NCI-H774 (cell line): ENCODE measurements at places on chromosomes 1 and 21.

DNA sequence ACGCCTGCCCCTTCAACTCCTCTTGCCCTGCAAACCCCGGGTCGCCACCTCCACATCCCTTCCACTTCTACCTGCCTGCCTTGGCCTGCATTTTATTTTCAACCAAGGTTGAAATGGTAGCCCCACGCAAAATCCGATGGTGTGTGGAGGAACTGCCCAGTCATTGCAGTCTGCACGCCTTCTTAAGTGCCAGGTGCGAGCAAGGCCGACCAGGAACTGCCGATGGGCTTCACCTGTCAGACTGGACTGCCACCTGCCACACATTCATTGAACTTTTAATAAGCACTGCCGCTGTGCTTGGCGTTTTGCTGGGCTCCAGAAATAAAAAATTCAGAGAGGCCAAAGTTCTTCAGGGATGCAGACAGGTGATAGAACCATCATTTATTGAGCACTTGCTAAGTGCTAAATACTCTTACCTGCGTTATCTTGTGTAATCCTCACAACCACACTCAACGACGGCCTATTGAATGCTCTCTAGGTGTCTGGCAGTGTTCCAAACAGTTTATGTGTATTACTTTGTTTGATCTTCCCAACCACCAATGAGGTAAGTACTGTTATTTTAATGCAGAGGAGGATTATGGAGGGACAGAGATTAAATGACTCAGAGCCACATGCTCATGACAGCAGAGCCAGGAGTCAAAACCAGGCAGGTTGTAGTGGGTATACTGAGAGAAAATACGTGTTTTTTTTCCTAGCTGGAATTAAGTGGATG lies 36.2 kb downstream of the CACHD1 start:
- peak; percentile 90 for DNase-seq

GRCh38 chr1:156858555-156858956 lies 361 bp downstream of the INSRR start:
- no peak for DNase-seq

DNA sequence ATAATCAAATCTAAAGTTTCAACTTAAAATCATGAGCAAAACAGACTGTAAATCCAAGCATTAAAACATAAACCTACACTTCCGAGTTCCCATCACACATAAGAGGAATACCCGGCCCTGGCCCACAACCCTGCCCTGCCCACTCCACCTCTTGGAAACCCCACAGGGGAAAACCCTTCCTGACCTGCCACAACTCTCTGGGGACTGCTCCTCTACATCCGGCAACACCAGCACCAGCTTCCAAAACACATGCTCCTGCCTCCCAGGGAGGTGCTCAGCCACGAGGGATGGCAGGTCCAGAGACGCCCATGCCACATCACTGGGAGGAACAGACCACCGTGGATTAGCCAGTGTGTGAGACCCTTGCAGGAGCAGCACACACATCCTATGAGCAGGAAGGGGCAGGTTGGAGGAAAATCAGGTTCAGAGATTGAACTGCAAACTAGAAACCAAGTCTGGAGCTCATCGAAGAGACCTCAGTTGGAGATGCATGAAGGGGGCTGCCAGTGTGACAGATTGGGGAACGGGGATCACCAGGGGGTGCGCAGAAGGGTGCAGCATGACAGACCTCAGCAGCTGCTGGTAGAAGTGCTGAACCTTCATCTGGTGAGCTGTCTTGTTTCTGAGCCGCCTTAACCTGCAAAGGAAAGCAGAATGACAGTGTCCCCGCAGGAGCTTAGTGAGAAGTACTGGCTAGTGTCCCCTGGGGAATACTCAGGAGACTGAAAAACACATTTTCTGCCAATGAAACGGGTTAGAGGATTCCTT lies 25.8 kb upstream of the LSS start:
- no peak for DNase-seq

DNA sequence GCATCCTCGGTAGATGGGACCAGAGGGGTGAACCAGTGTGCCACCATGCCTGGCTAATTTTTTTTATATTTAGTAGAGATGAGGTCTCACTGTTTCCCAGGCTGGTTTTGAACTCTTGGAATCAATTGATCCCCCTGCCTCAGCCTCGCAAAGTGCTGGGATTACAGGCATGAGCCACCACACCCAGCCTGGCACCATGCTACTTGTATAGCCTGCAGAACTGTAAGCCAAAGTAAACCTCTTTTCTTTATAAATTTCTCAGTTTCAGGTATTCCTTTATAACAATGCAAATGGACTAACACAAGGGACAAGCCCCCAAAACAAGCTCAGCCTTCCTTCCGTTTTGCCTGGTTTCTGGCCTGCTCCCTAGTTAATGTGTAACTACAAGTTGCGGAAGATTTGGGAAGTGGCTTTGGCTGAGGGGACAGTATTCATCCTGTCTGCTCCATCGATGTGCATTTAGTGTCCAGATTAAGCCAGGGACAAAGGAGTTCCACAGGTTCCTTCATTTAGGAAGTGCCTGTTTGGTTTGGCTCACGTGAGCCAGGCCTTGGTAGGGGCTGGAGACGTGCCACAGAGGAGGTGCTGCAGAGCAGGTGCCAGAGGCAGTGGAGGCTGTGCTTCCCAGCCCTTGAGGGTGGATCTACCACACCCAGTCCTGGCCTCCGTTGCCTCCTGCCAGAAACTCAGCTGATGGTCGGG lies 4.4 kb downstream of the AVPR1B start:
- peak; percentile 43 for DNase-seq

DNA sequence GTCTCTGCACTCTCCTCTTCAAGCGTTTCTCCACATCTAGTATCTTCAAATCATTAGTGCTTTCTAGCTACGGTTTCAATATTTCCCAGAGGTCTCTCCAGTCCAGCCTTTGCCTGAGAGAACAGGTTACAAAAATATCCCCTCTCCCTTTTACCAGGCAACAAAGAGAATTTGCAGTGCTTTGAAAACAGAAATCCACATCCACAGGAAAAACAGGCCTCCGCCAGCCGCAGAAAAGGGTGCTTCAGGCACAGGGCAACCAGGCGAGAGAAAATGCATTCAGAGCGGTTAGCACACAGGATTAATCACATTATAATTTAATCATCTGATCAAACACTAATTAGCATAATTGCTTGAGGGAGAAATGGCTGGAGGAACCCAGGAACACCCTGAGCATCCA lies 13.8 kb downstream of the DSCAM start:
- no peak for DNase-seq

DNA sequence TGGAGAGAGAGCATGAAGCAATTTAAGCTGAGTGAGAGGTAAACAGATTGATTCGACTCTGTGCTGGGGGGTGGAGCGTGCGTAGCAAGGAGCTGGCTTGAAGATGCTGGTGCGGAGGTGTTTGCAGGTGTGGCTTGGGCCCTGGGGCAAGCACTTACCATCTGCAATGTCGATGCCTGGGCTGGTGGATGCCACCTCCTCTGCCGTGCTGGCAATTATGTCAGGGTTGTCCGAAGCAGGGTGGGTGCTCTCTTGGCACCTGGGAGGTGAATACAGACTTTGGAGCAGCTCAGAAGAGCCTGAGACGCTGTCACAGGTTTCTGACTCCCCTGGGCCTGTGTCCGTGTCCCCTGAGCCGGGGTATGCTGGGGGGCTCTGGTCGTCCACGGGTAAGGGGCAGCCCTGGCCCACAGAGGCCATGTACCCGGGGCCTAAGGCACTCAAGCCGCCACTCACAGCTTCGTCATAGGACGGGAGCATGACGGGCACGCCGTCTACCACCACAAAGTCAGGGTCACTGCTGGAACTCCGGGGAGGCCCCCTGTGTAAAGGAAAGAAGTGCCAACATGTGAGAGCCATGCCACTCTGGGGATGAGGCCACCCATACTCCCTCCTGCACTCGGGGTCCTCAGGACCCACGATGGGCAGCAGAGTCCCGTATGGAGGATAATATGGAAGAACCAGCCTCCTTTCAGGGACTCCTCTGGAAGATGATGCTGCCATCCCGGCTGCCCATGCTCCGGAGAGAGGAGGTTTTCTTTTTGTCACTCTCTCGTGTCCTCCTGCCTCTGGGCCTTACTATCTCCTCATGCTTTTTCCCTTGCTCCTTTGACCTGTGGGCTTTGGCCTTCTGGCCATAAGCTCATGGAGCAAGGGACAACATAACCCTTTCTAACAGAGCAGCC lies 80.3 kb upstream of the TLR5 start:
- DNase-seq: no peak

GRCh38 chr1:65939636-65940035 lies 146.9 kb downstream of the PDE4B start:
- no peak for DNase-seq
